ENCODE measurements at places on chromosomes 2 and 18.

DNA sequence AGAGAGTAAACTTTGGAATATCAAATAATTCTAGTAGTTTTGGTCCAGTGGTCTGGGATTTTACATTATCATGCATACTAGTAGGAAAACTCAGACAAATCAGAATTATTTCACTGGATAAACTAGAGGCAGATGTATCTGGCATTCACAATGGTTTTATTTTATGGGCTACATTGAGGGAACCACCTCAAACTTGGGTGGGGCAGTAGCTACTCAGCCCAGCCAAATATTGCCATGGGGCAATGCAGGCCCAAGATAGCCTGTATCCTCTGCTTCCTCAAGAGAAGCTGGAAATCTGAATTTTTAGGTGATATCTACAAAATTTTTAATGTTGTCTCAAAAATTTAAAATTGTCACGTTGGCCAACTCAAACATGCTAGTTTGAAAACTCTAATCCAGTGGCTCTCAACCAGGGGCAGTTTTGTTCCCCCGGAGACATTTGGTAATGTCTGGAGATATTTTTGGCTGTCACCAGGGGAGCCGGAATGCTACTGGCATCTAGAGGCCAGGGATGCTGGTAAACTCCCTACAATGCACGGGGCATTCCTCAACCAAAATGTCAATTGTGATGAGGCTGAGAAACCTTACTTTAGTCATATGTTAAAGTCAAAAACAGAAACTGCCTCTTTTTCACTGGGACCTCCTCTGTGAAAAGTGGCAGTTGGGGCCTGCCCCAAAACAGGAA is 172.8 kb upstream of the SPRED2 start:
- DNase-seq = no peak

- DNase-seq = no peak
Observed at GRCh38 chr18:50042611-50043010, 152.3 kb downstream of the MYO5B start.

- DNase-seq = no peak
Observed at GRCh38 chr18:46720521-46720920, 36.3 kb downstream of the ST8SIA5 start.

GRCh38 chr2:1594373-1595171 is 149.7 kb downstream of the PXDN start:
- DNase-seq = peak; percentile 59

DNA sequence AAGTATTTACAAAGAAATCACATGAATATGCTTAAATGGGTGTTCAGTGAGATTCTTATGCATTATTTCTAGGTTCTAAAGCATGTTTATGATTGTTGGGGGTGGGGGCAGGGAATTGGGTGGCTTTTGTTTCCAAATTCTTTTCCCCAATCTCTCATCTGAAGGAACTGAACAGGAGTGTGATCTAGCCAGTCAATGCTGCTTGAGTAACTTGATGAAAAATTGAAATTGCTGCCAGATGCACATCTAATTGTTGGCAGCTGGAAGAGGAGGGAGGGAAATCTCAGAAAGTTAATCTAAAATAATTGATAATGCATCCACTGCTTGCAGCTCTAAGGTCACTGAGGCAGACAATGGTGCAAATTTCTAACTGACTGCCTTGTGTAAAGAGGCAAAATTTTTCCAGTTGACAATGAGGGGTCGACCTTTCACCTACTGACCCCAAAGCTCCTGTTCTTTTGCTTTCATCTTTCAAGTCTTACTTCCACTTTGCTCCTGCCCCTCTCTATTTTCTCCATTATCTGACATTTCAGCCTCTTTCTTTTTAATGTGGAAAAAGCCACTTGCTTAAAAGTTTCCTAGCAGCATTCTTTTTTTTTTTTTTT is 53.3 kb downstream of the IRS1 start:
- no peak for DNase-seq

DNA sequence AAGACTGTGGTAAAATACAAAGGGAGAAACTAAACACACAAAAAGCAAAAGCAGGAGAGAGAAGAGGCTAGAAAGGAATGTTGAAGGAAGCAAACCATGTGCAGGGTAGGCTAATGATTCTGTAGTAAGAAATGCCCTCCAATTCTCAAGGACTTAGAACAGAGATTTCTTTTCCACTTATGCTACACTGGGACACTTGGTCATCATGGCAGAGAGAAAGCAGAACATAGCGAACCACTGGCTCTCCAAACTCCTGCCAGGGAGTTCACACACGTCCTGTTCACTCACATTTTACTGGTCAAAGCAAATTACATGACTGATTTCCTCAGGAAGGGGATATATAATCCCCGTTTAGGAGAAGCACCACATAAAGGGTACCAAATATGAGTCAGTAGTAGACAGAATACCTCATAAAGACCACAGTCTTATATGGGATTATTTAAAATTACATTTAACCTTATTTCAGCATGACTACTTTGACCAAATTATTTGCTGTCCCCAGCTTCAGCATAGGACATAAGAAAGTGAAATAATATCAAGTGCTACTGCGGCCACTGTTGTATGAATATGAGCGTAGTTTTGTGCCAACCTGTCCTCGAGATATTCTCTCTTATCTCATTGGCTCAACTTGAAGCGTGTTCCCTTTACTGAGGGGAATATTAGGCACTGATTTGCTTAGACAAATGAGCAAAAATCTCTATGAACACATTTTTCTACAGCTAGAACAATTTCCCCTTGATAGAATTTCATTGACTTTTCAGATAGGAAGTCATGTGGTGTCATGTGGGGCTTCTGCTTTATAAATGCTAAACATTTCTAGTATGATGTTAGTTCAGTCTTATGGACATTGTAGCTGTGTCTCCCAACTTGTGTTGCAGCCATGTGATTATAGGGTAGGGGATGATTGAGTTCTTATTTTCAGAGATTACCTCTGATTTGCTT is 81.7 kb downstream of the FAM161A start:
- no peak for DNase-seq

GRCh38 chr18:26056291-26056690 is 34.1 kb downstream of the SS18 start:
- DNase-seq = no peak

- no peak for DNase-seq
Observed at GRCh38 chr2:136394136-136395060, 276.4 kb upstream of the CXCR4 start.

DNA sequence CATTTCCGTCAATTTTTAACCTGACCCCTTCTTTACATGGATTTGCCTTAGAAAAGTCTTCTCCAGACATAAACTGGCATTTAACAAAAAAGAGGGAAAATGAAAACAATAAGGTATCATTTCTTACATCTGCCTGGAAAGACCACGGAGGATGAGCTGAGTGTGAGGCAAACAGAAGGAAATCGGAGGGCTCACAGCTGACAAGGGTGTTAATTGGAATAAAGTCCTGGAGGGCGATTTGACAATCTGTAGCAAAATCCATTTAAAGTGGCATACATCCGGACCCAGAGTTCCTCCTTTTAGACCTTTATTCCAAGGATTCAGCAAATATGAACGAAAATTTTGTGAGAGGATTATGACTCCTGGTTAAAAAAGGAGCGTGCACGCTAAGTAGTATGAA is 179.7 kb upstream of the COPS8 start:
- DNase-seq = no peak

- no peak for DNase-seq
Observed at GRCh38 chr2:7004636-7005035, 87.4 kb downstream of the RNF144A start.

GRCh38 chr2:233267516-233268245 is 16.2 kb downstream of the ATG16L1 start:
- peak; percentile 90 for DNase-seq

Measured in spleen (tissue), 13 donors.